ENCODE measurements at places on chromosomes 1 and 21. TPM values are rescaled to one million over a fixed set of nuclear protein-coding genes. Genes with fewer than 3 reads are reported as not detected.

DNA sequence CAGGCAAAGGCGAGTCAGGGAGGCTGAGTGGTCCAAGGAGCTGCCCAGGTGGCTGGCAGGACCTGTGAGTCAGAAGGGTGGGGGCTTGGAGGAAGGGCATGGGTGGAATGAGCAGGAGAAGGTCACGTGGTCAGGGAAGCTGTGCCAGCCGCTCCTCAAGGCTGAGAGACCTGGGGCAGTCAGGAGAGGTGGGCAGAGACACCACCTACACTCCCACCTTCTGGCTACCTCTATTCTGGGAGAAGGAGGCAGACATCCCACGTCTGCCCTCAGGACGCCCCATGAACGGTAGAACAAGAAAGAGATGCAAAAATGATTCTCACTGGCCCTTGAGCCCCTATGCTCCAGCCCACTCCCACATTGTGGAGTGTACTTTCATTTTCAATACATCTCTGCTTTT, 151.8 kb upstream of the RAB4A start:
- DNase-seq = no peak

DNA sequence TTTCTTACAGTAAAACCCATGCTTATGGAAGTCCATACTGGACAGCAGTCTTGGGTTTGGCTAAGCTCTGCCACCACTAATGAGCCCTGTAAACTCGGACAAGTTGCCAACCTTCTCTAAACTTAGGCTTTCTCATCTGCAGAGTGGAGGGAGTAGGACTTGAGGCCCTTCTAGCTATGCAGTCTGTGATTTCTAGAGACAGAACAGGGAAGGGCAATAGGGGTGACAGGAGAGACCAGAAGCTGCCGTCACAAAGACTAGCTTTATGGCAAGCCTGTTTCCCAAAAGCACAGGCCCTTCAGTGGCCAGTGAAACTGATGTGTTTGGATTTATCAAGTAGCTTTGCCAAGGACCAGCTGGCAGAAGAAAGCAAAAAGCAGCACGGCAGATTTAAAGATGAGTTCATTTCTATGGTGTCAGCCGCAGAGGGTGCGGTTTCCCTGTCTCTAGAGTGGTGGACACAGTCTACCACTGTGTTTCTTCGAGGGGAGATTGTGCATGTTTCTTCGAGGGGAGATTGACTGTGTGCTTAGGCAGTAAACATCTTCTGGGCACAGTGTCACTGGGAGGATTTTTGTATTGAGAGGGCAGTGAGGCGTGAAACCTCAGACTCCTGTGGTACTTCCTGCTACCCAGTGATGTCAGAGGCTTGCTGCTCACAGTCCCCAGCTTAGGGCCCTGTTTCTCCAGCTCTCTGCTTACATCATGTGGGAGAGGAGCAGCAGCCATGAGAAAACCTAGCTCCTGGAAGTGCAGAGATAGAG, 119.0 kb downstream of the ROR1 start:
- DNase-seq = no peak

DNA sequence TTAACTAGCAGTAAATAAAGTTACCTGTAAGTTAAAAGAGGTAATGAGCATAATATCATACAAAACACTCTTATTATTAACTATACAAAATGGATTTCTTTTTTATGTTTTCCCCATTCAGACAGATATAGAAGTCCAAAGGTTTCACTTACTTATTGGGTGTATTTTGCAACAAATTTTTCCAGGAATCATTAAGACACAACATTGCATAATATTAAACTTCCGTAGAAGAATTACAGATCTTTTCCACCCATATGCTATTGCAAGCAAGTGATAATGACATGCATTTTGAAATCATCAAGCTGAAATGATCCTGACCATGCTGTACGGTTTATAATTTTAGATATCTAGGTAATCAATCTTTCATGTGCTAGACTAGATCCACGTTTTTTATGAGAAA, 957.0 kb downstream of the NCAM2 start:
- no peak for DNase-seq

OR2T2 gene
- not detected for total RNA-seq

PIGV gene
- 20.3 TPM for total RNA-seq

SMG5 gene
- 81.3 TPM for total RNA-seq

KLHL12 gene
- 22.7 TPM for total RNA-seq

DNA sequence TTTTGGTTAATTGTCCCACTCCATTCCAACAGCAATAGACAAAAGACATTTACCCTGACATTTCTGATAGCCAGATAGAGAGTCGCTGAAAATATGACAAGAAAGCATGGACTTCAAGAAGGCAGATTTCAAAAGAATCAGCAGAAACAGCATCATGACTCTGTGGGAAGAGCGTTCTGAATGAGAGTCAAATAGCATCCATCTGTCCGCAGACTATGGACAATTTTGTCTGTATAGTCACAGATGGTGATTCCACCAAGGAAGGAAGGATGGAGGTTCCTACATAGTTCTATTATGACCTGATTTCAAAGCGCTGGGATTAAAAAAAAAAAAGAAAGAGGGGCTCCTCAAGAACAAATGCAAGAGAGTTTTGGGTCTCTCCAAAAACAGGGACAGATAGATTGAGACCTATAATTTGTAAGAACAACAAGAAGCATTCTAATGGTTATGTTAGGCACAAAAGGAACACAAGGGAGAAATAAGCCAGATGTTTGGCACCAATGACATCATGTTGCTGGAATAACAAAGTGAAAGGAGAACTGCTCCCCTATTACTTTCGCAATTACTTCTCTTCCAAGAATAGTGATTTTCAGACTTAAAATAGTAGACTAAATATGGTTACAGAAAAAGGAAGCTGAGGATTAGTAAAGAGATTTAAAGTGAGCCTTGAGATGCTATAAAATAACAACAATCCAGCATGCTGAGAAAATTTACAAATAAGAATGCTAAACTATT, 28.5 kb downstream of the NIBAN1 start:
- no peak for DNase-seq

DNA sequence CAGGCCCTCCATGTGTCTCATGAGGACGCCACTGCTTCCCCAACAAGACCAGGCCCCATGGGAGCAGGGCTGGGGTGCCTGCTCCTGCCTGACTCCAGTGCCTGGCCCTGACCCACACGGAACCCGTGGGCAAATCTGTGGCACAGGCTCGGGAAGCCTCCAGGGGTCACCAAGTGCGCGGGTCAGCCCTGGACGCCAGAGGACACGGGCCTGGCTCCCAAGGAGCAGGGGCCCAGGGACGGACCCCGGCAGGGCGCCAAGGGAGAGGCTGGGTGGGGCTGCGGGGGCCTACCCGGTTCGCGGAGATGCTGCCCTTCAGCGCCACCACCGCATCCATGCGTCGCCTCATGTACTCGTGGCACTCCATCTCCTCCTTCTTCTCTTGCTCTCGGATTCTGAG, 31.9 kb downstream of the CFAP74 start:
- DNase-seq = no peak

GRCh38 chr1:5142389-5142788, 488.0 kb downstream of the AJAP1 start:
- no peak for DNase-seq

TIE1 gene
- 0.26 TPM for total RNA-seq

CYP4Z1 gene
- not detected for total RNA-seq

GSTM4 gene
- total RNA-seq = 16.7 TPM

TAL1 gene
- total RNA-seq = 0.85 TPM

DNA sequence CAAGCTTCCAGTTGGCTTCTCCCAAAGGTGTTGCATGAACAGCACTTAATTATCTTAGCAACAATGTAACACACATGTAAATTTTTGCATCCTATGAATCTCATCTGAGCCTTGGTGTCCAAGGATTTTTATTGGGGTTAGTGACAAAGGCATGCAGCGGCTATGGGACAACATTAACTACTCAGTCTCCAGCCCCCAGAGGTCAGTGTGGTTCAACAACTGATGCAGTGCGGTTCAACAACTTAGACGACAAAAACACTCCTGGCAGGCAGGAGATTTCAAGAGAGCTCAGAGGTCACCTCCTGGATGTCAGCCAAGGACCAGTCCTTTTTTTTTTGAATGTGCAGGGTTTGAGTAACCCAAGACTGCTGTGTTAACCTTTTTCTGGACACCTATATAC, 77.5 kb upstream of the HMCN1 start:
- no peak for DNase-seq

FOXO6 gene
- total RNA-seq = not detected

- no peak for DNase-seq
These were observed 128.7 kb downstream of the ACTL8 start for GRCh38 chr1:17883662-17884395.

DNA sequence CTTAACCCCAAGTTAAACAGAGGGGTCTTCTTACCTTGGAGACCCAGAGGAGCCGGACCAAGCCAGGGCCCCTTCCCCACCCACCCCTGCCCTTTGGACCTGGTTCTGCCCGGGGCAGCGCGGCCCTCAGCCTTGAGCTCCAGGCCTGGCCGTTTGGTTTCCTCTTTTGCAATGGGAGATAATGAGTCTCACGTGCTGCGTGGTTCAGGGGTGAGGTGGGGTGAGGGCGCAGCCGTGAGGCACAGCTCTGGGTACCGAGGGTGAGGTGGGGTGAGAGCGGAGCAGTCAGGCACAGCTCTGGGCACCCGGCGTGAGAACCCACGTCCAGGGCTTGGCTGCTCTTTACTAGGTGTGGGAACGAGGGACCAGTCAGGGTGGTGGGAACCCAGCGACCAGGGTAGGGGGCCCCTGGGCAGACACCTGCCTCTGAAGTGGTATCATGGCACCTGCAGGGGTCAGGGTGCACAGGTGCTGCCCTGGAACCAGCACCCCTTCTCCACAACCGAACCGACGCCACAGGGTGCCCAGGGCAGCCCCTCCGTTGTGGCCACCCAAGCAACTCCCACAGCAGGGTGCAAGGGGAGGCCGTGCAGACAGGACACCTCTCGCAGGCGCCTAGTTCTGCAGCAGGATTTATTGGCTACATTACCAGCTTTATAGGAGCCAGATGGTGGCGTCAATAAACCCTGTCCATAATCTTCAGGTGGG, 182.2 kb downstream of the PRDM16 start:
- DNase-seq = no peak

STUM gene
- not detected for total RNA-seq

DNA sequence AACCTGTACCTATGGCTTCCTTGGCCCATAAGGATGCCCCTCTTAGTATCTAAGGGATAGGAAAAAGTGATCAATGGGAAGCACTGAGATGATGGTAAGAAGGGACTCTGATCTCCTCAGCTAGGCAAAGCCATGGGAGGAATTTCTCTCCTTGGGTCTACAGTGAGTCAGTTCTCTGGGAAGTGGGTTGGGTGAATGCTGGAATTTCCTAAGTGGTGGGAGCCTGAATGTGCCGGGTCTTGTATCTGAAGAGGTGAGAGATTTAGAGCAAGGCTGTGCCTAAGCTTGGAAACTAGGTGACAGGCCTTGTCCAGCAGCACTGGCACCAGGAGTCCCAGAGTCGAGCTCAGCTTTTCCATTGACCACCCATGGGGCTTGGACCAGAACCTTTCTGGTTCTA, 96.3 kb upstream of the SLC2A1 start:
- DNase-seq = no peak

NMNAT2 gene
- not detected for total RNA-seq

DNA sequence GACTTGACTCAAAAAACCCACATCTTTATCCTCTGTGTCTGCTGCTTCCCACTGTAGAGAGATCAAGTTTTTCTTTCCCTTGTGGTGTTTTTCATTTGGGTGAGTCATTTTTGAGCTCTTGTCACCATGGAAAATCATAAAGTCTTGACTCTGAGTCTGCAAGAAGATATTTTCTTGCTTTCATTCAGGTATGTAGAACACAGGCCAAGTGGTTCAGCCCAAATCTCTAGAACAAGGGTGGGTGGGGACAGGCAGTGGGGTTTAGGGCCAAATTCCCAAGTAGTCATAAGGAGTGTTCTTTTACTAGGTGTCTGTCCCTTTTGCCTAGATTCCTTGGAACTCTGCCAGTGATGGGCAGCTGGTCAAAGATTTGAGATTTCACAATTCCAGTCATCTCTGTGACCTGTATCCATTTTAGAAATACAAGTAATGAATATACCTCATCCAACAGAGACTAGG, 21.5 kb upstream of the ARHGAP29 start:
- DNase-seq = no peak

DNA sequence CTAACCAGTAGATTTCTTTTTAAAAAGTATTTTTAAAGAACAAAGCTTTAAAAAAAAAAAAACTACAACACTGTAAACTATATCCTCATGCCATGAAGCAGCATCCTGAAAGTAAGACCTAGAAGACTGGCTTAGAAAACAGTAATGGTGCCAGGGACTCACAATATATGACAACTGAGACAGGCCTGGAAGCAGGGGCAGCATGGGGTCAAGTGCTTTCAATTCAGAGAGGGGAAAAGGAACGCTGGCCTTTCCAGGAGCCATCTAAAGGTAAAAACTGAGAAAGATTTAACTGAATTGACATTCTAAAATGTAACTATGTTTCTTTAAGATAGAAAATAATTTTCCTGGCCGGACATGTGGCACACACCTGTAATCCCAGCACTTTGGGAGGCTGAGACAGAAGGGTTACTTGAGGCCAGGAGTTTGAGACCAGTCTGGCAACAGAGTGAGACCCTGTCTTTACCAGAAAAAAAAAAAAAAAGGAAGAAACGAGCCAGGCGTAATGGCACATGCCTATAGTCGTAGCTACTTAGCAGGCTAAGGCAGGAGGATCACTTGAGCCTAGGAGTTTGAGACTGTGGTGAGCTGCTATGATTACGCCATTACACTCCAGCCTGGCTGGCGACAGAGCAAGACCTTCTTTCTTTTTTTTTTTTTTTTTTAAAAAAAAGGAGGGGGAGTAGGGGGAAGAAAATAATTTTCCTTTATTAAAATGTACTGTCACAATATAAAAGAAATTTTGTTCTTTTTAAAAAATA, 54.1 kb downstream of the SLC35D1 start:
- no peak for DNase-seq

CREG1 gene
- total RNA-seq = 13.0 TPM

DNA sequence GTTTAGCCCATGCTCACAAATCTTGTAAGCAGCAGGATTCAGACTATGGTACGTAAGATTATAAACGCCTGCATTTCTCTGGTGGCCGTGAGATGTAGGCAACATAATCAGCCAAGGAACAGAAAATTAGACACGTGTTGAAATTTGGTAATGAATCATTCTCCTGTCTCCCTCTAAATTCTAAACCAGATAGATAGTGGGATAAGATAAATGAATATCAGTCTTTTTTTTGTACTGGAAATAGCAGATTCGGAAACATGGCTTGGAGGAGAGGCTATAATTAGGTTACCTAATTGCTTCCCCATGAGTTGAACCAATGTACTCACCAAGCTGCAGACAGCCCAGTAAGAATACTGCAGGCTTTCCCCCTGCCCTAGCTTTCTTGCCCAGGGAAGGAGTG, 172.3 kb downstream of the TGFB2 start:
- DNase-seq = no peak

DNA sequence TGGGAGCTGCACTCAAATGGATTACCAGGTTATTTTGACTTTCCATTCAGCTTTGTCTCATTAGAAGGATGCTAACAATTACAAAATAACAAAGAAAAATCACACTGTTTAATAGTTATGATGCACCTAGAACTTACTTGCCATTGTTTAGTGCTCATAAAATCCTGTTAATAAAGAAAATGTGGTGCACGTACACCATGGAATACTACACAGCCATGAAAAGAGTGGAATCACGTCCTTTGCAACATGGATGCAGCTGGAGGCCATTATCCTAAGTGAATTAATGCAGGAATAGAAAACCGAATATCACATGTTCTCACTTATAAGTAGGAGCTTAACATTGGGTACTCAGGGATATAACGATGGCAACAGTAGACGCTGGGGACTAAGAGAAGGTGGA, 19.8 kb downstream of the MAP3K21 start:
- DNase-seq = no peak

GRCh38 chr21:31921079-31921478, 48.3 kb downstream of the HUNK start:
- no peak for DNase-seq
